ENCODE measurements at places on chromosomes 12 and 14. TPM values are rescaled to one million over a fixed set of nuclear protein-coding genes. Genes with fewer than 3 reads are reported as not detected.

GRCh38 chr14:26897196-26897595 is 299.4 kb upstream of the NOVA1 start:
- DNase-seq: no peak

The STXBP6 gene
- total RNA-seq: 8.3 TPM

The RPGRIP1 gene
- total RNA-seq: 0.48 TPM

GRCh38 chr12:96520767-96521166 is 31.4 kb downstream of the CFAP54 start:
- DNase-seq: no peak

GRCh38 chr12:39380090-39380489 is 62.8 kb downstream of the KIF21A start:
- DNase-seq: no peak

The SPX gene
- total RNA-seq: 84.3 TPM

The SIVA1 gene
- total RNA-seq: 225 TPM

- no peak for DNase-seq
These were observed 82.3 kb upstream of the PTGDR start for GRCh38 chr14:52185178-52185577.

DNA sequence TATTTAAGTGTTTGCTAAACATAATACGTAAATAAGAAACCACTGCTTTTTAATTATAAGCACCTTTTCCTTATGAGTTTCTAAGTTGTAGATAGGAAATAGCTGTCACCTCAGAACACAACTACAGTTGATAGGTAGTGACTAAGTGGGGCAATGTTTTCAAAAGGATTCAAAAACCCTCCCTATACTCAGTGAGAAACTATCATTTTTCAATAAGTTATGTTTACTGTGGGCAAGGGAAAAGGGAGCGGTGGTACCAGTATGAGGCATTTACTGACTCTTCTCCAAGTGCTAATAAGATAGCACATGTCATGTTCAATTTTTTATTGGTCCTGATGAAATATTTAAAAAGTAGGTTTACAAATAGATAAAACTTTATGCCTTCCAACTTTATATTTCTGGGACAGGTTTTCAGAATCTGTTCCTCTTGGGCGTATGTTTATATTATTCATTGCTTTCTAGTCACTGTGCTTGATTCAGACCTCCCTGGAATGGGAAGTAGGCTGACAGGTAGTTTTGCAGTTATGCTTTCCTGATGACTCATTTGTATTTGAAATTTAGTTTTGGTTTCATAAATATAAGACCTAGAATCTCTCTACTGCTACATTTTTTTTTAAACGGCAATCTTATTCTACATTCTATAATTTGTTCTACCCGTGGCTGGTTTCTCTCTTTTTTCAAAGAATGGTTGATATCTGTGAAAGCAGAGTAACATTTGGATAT is 153.1 kb downstream of the TMEM117 start:
- no peak for DNase-seq

The SNRPF gene
- total RNA-seq: 5.4 TPM

The KRT78 gene
- not detected for total RNA-seq

- DNase-seq: peak; percentile 64
These were observed 1.6 kb downstream of the CTDSP2 start for GRCh38 chr12:57844709-57845477.

- DNase-seq: peak; percentile 85
These were observed 54.6 kb downstream of the NCOR2 start for GRCh38 chr12:124512667-124513296.

The MYG1 gene
- total RNA-seq: 39.1 TPM

The CCDC175 gene
- total RNA-seq: not detected

- no peak for DNase-seq
These were observed 1.0 kb downstream of the ZC3H14 start for GRCh38 chr14:88563845-88564244.

- no peak for DNase-seq
These were observed 566.1 kb downstream of the BCL11B start for GRCh38 chr14:98705871-98706300.

DNA sequence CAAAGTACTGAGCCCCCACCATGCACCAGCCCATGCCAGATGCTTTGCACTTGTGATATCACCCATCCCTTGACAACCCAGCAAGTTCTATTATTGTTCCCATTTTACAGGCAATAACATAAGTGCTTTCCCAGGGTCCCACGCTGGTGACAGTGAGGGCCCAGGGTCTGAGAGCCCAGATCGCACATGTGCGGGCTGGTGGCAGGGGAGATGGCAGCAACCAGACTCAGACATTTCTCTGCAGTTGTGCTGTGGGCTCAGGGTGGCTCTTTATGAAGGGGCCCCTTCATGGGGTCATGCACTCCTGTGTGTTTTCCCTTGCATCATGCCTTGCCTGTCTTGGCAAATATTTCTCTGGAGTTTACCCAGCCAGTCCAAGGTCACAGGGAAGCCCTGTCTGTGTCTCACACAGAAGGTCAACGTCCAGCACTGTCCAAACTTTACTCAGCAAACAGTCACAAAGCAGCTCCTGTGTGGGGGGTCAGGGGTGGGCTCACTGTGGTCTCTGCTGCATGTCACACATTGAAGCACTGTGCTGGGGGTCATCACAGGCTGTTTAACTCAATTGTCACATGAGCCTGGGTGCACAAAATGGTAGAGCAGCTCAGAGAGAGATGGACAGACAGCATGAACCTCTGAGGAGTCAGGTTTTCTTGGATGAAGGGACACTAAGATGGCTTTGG is 12.7 kb downstream of the SERPINA5 start:
- no peak for DNase-seq

Data from breast epithelium (tissue), 4 donors.